GM03348 (cell line): ENCODE measurements at places on chromosomes 7 and 10.

GRCh38 chr7:67896721-67897120, 900.1 kb downstream of the TYW1 start:
- no peak for DNase-seq

- DNase-seq: no peak
Observed at GRCh38 chr7:129862682-129863081, 90.1 kb downstream of the UBE2H start.

DNA sequence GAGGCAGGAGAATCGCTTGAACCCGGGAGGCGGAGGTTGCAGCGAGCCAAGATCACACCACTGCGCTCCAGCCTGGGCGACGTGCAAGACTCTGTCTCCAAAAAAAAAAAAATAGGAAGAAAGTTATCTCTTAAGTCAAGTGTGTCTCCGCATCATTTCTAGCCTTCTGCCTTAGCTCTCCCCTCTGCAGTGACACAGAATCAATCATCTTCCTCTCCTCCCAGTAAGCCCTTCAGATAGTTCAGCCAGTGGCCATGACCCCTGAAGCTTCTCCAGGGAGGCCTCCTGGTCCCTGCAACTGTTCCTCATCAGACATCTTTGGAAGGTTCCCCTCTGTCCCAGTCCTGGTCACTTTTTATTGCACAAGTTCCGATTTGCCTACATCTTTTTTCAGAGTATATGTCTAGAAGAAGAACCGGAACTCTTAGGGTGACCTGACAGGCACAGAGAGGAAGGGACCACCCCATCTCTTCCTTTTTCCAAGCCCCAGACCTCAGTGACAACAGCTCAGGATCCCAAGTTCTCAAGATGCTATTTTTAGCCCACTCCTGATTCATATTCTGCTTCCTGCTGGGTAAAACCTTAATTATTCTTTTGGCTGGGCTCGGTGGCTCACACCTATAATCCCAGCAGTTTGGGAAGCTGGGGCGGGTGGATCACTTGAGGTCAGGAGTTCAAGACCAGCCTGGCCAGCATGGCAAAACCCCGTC, 6.6 kb upstream of the RHBDD2 start:
- DNase-seq: no peak

GRCh38 chr7:141178486-141179135, 104.7 kb downstream of the TMEM178B start:
- no peak for DNase-seq

DNA sequence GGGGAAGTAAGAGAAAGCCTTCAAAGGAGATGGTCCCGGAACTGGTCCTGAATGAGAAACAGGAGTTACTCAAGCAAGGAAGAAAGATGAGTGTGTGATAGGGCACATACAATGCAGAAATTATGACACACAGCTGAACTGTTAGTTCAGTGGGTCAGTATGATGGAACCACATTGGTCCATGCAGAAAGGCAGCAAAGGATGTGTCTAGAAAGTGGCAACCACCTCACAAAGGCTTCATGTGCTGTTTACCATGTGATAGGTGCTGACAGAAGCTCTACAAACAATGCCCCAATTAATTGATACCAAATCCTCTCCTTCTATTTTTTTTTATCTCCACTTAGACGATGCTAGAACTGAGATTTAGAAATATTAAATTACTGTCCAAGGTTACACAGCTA, 258.3 kb downstream of the RELN start:
- DNase-seq: no peak

DNA sequence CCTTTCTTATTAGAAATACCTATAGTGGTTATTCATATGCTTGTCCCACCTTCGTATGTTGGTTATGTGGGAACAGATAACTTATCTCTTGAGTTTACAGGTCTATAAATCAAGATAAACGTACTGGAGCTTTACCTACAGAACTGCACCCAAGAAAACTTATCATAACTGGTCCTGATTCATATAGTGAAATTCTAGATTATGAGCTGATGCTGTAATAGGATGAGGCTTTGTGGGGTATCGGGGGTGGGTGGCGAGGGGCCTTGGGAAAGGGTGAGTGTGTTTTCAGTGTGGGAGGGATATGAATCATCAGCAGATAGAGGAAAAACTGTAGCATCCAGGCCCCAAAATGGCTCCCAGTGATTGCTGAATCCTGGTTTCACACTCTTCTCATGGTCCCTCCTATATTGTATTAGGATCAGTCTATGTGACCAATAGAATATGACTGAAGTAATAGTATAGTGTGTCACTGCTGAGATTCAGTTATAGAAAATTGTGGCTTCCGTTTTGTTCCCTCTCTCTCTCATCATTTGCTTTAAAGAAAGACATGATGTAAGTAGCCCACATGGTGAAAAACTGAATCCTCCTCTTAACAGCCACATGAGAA, 706.8 kb upstream of the LRRTM3 start:
- no peak for DNase-seq

DNA sequence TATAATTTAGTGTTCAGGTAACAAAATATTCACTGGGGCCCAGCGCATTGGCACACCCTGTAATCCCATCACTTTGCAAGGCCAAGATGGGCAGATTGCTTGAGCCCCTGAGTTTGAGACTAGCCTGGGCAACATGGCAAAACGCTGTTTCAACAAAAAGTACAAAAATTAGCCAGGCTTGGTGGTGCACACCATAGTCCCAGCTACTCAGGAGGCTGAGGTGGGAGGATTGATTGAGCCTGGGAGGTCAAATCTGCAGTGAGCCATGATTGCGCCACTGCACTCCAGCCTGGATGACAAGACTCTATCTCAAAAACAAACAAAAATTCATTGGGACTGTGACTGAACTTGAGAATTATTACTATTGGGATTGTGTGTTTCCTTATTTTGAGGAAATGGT, 40.4 kb upstream of the TRUB1 start:
- no peak for DNase-seq

GRCh38 chr10:51010977-51011376, 63.3 kb upstream of the PRKG1 start:
- peak; percentile 55 for DNase-seq

DNA sequence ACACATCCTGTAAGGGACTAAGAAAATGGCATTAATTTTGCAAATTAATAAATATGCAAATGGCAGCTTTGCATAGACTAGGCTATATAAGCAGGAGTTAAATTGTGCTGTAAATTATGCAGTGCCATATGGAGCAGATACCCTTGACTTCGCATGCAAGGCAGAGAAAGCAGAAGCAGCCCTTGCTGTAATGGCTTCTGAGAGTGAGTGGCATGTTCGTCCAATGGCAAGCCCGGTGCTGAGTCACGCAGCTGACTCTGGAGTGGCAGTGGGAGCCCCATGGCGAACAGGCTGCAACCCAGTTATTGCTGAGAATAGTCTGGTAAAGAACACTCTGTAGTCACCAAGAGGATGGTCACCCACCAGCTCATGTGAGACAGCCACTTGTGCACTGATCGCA, 1186.5 kb downstream of the TYW1 start:
- DNase-seq: no peak

- DNase-seq: no peak
Observed at GRCh38 chr7:17046259-17046658, 164.5 kb upstream of the AGR3 start.

- peak; percentile 9 for DNase-seq
Observed at GRCh38 chr10:9311702-9312499, 1257.4 kb downstream of the GATA3 start.

DNA sequence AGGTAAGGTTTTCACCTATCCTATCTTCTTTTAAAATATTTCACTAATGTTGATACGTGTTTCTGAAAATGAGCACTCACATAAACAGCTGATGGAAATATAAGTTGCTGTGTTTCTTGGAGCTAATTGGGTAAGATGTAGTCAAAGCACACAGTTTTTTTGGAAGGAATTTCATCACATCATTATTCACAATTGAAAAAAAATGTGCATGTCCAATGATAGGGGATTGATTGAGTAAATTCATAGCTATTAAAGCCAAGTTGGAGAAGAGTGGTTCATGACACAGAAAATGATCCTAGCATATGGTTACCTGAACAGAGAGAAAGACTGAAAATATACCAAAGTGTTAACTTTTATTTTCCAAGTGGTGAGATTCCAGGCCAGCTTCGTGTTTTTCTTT, 29.6 kb downstream of the GLI3 start:
- peak; percentile 17 for DNase-seq

DNA sequence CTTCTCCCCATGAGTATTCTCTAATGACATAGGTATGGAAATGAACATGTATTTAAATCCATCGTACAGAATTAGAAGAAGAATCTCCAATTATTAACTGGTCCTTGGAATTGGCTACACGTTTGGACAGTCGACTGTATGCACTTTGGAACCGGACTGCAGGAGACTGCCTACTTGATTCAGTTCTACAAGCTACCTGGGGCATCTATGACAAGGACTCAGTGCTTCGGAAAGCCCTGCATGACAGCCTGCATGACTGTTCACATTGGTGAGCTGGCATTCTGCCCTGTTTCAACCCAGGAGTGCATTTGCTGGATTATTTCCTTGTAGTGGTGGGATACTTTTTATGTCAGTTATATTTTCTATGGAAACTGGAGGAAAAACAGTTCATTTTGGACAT, 32.2 kb downstream of the ZRANB1 start:
- DNase-seq: no peak

DNA sequence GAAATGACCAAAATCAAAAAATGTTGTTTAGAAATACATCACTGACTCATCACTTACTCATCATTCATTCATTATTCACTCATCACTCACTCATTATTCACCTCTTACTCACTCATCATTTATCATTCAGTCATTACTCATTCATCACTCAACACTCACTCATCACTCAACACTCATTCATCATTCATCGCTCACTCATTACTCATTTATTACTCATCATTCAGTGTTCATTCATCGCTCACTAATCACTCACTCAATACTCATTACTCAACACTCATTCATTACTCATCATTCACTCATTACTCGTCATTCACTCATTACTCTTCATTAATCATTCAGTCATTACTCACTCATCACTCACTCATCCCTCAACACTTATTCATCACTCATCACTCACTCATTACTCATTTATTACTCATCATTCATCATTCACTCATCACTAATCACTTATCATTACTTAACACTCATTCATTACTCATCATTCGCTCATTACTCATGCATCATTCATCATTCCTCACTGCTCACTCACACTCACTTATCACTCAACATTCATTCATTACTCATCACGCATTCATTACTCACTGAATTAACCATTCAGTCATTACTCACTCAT, 238.5 kb downstream of the ADARB2 start:
- DNase-seq: no peak

DNA sequence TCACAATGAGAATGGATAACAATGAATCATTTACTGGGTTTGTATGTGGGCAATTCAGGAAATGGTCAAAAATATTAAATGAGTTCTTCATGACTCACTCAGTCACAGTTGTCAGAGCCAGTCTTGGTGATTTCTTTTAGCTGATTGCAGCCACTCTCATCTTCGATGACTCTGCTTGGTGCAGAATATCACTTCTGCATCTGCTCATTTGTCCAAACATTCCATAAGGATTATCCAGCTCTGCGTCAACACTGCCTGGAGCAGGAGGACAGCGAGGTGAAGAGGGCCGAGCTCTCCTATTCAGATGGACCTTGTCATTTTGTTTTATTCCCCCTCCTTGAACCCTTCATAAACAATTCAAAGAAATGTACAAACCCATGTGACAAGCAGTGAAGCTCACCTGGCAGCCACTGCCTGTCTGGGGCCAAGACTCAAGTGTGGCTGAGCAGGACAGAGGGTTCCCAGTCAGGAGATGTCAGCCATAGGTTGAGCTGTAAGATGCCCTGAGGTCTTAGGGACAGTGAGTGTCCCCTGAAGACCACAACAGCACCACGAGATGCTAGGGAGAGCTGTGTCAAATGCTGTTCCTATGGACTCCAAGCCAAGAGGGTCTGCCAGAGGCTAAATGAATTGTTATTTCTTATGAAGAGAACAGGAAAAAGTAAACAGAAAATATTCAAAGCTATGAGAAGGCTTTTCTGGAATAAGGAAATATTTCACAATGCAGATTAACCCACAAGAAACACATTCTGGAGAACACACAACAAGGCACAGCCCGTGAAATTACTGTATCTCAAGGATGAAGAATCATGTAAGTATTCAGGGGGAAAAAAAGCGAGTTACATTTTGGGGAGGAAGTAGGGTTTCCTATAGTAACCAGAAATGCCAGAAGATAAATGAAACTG, 33.1 kb upstream of the EGFR start:
- peak; percentile 75 for DNase-seq

DNA sequence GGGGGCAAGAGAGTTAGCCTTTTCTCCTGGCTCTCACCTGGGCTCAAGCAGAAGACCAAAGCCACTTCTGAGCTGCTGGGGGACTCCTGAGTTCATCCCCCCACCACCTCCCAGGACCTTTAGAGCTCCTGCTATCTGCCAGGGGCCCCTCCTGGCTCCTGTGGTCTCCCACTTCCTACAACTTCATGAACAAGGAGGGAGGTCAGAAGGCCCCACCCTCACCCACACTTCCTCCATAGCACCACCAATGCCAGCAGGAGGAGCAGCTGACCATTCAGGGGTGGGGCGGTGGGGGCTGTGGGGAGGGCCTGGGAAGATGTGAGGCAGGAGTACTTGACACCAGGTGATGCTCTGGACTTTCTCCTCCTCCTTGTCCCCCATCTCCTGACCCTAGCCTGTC, 32.6 kb upstream of the ADCYAP1R1 start:
- DNase-seq: no peak

- DNase-seq: no peak
Observed at GRCh38 chr10:78038105-78038504, 4.4 kb downstream of the RPS24 start.

DNA sequence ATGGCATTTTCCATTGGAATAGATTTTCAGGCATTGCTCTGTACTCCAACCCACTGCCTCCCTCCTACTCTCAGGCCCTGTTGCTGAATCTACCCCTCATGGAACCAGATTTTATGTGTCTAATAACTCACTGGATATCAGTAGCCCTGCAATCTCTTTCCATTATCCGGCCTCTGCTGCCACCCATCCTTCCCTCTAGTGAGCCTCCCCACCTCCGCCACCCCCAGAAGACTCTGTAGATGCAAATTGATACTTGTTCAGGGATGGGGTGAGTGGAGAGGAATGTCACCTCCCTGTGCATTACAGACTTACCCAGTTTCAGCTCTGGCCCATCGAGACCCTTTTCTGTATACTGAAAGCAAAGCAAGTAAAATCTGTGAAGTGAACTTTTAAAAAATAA, 52.3 kb upstream of the PHYHIPL start:
- DNase-seq: no peak

GRCh38 chr10:132452216-132452650, 55.2 kb downstream of the PWWP2B start:
- no peak for DNase-seq

DNA sequence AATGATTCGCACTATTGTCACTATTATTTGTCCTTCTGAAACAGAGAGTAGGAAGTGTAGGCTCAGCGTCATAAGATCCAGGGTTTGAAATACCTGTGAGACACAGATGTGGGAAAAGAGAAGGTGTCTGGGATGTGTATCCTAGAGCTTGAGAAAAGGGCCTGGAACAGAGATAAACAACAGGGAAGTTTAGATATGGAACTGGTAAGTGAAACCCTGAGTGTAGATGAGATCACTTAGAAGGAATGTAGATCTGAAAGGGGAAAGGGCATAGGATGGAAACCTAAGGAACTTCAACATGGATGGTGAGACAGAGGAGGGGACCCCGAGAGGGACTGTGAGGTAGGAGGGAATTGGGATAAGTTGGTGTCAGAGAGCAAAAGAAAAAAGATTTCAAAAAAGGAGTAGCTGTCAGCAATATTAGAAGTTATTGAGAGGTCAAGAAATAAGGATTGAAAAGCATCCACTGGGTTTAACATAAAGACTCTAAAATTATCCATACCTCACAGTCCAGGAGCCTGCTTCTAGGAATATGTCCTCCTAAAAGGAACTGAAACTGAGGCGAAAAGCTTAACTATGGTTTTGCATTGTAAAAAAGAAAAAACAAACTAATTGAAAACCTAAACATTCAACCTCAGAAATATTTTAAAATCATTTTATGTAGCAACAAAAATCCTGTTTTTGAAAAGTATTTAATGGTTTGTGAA, 119.2 kb upstream of the NPVF start:
- DNase-seq: no peak
